ENCODE measurements at places on chromosomes 5 and 9.

- no peak for DNase-seq
Measured at GRCh38 chr5:168583742-168584482, 4.7 kb upstream of the PANK3 start.

GRCh38 chr9:135294836-135295235 is 184.7 kb upstream of the PPP1R26 start:
- no peak for DNase-seq

- DNase-seq: no peak
Measured at GRCh38 chr5:100856462-100856861, 46.6 kb downstream of the ST8SIA4 start.

- DNase-seq: no peak
Measured at GRCh38 chr9:2745560-2746380, 28.5 kb downstream of the KCNV2 start.

- no peak for DNase-seq
Measured at GRCh38 chr9:656926-657568, 184.4 kb upstream of the DMRT1 start.

GRCh38 chr5:40034441-40034840 is 609.7 kb upstream of the DAB2 start:
- DNase-seq: no peak

DNA sequence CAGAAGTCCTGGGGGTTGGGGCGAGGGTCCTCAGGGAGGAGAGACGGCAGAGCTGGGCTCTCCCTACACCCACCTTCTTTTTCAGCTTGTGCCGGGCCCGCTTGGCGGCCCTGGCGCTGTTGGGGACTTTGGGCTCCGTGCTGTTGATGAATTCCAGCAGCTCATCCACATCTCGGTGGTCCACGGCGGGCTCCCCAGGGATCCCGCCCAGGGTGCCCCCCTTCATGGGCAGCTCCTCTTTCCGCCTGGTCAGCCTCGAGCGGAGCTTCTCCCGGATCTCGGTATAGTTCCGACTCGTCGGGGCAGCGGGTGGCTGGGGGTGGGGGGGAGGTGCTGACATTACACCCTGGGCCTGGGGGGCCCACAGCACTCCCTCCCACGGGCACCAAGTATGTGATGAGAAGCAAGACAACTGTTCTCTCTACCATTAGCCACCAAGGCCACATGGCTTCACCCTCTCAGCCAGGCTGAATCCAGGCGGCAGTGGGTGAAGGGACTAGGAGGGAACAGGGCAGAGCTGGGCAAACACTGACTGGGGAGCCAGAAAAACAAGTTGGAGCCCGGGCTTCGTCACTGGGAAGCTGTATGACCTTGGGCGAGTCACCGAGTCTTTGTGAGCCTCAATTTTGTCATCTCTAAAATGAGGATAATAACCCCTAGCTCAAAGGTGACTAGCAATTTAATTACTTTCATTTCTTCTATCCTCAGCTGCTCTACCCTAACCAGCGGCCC is 14.6 kb upstream of the DDX41 start:
- DNase-seq: no peak

GRCh38 chr9:121863955-121864354 is 212.5 kb downstream of the DAB2IP start:
- no peak for DNase-seq

- no peak for DNase-seq
Measured at GRCh38 chr5:173211284-173211683, 23.7 kb downstream of the NKX2-5 start.

- no peak for DNase-seq
Measured at GRCh38 chr5:172646716-172647285, 5.7 kb downstream of the NEURL1B start.

DNA sequence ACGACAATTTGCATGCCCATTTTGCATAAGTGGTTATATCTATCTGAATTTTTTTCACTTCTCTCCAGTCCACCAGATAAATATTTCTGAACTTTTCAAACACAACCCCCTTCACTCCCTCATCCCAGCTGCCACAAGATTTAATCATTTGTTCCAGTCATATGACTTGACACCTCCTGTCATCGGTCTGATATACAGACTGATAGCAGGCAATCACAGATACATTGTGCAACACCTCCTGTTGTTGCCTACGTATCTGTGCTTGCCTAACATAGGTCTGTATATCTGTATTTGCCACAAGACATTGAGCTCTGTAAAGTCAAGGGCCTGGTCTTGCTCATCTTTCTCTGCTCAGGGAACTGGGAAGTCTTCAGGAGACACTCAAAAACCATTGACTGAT is 65.6 kb downstream of the GNA14 start:
- DNase-seq: no peak

DNA sequence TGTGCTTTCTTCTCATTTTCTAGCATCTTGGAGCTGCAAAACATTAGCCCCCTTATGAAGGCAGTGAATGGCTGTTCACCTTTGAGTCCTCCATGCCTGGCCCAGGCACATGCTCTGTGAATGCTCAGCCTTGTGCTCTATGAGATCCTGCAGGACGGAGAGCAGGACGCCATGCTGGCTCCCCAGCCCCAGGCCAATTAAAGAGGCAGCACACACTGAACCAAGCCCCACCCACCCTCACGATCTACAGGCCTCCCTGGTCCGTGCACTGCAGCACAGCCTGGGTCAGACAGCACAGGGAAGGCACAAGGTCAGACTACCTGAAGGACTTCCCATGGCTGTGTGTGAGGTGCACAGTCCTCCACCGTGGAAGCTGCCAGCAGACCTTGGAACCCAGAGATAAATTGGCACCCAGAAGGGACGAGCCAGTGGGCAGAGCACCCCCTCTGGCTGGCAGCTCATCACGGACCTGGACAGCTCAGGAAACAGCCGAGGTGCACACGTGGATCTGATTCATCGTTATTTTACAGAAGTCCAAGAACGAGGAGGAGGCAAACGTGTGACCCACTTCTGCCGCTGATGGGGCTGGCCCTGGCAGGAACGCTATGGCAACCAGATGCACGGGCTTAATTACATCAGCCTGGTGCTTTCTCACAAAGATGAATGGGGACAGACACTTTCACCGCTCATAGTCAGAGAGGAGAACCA is 59.5 kb downstream of the OLFM1 start:
- DNase-seq: no peak

- DNase-seq: no peak
Measured at GRCh38 chr5:126003309-126003708, 419.9 kb upstream of the GRAMD2B start.

DNA sequence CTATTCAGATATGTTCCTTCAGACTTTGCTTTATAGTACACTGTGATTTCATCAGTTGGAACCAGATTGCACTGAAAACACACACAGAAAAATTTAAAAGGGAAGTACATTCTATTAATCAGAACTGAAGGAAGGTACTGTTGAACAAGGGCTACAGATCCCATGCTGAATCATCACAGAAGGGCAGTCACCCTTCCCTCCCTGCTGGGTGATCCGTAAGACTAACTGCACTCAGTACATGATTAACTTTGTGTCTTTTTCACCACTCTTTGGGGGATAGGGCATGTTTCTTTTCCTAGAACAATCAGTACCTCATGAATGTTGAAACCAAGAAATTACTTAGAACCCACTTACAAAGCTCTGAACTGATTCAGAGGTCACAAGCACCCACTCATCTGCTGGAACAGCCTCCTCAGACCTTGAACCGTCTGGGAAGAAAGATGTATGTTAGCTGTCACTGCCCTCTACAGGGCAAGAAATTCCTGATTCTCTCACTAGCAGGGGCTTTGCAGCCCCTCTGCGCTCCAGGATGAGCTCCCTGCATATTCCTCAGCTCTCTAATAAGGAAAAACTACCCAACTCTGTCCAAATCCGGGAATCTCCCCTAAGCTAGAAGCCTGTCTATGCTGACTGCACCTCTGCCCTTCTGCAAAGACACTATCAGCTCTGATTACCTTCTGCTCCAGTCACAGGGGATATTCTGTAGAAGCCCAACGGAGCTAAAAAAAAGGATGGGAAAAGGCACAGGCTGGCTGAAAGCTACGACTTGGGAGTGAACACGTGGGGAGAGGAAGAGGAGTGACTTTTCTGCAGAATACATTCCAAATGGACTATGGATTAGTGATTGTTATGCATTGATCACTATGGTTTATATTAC is 51.0 kb downstream of the IARS1 start:
- no peak for DNase-seq

GRCh38 chr5:79001471-79001870 is 16.4 kb upstream of the ARSB start:
- no peak for DNase-seq

- DNase-seq: no peak
Measured at GRCh38 chr9:118613996-118614395, 755.2 kb downstream of the BRINP1 start.

DNA sequence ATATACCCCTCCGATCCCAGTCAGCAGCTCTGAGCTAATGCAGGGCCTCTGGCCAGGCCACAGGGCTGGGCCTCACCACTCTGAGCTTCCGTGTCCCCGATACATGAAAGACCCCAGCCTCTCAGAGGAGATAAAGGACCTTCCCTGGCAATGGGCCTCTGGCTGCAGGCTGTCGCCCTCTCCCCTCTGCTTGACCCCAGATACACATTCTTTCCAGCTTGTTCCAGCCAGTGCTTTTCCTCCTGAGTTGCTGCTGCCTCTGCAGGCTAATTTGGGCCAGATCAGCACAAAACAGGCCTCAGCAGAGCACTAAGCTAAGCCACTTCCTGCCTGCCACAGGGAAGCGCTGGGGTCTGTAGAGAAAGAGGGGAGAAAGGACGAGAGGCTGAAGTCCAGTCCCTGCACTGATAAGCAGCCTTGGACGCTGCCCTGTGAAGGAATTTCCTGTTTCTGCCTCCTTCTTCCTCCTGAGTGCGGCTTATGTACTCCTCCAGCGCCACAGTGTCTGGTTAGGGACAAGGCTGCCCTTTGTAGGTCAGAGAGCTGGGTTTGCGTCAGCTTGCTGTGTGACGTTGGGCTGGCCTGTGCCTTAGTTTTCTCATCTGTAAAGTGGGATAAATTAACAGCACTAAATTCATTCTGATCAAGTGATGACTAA is 73.0 kb upstream of the IL17B start:
- no peak for DNase-seq

Measured in T-helper 17 cell (primary cell).